ENCODE measurements at places on chromosomes 11 and 22. TPM values are rescaled to one million over a fixed set of nuclear protein-coding genes. Genes with fewer than 3 reads are reported as not detected.

Gene SCO2
- total RNA-seq = 3.5 TPM

- no peak for DNase-seq
- H3K4me3 ChIP-seq = no peak overlapping the region
- no peaks in the 10 kb centered on the region for H3K27me3 ChIP-seq
- H3K27ac ChIP-seq = no peak overlapping the region
- H3K4me1 ChIP-seq = no peaks in the 10 kb centered on the region
Measured at GRCh38 chr22:28021116-28021997, 102.3 kb upstream of the PITPNB start.

GRCh38 chr22:32476281-32477195, 1.9 kb downstream of the FBXO7 start:
- peak overlapping the region; percentile 96 for H3K4me3 ChIP-seq
- no peak for DNase-seq
- H3K27me3 ChIP-seq = no peaks in the 10 kb centered on the region
- H3K4me1 ChIP-seq = peaks cover 21% of the 10 kb centered on the region
- peak overlapping the region; percentile 99 for H3K27ac ChIP-seq
- peaks cover 3% of the 10 kb centered on the region for H3K36me3 ChIP-seq

Gene CHADL
- total RNA-seq = 3.2 TPM

Gene RIBC2
- 5.1 TPM for total RNA-seq

GRCh38 chr11:27395556-27396258, 32.7 kb upstream of the CCDC34 start:
- peak overlapping the region; percentile 43 for H3K27ac ChIP-seq
- H3K27me3 ChIP-seq = no peaks in the 10 kb centered on the region
- DNase-seq = no peak
- no peaks in the 10 kb centered on the region for H3K36me3 ChIP-seq
- H3K4me1 ChIP-seq = peaks cover 56% of the 10 kb centered on the region

DNA sequence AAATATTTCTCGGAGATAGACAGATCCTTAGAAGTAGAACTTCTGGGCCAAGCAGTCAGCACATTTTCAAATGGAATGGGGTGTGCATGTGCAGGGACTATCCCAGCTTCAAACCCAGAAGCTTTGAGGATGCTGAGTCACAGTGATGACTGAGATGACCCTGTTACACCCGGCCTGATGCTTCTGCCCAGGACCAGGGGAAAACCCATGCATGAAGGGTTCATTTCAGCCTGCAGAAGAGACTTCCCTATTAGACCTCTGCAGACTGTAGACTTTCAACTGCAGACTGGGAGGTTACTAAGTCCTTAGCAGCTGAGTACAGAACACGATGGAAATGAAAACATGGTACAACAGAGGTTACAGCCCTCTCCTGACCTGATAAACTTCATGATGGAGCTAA, 3.6 kb upstream of the OR2AT4 start:
- no peaks in the 10 kb centered on the region for H3K4me1 ChIP-seq
- H3K36me3 ChIP-seq = no peaks in the 10 kb centered on the region
- H3K4me3 ChIP-seq = no peak overlapping the region
- H3K27me3 ChIP-seq = no peaks in the 10 kb centered on the region
- H3K27ac ChIP-seq = no peak overlapping the region
- no peak for DNase-seq

Gene B4GALNT4
- total RNA-seq = 0.78 TPM

Gene APOA1
- not detected for total RNA-seq

GRCh38 chr11:65084598-65085375, 765 bp downstream of the ZFPL1 start:
- peaks cover 15% of the 10 kb centered on the region for H3K36me3 ChIP-seq
- H3K4me3 ChIP-seq = peak overlapping the region; percentile 80
- H3K4me1 ChIP-seq = peaks cover 22% of the 10 kb centered on the region
- H3K27me3 ChIP-seq = no peaks in the 10 kb centered on the region

GRCh38 chr22:23777776-23778576, 5.3 kb downstream of the MMP11 start:
- H3K27me3 ChIP-seq = no peaks in the 10 kb centered on the region
- no peak overlapping the region for H3K4me3 ChIP-seq
- no peaks in the 10 kb centered on the region for H3K4me1 ChIP-seq
- DNase-seq = no peak
- H3K36me3 ChIP-seq = no peaks in the 10 kb centered on the region

DNA sequence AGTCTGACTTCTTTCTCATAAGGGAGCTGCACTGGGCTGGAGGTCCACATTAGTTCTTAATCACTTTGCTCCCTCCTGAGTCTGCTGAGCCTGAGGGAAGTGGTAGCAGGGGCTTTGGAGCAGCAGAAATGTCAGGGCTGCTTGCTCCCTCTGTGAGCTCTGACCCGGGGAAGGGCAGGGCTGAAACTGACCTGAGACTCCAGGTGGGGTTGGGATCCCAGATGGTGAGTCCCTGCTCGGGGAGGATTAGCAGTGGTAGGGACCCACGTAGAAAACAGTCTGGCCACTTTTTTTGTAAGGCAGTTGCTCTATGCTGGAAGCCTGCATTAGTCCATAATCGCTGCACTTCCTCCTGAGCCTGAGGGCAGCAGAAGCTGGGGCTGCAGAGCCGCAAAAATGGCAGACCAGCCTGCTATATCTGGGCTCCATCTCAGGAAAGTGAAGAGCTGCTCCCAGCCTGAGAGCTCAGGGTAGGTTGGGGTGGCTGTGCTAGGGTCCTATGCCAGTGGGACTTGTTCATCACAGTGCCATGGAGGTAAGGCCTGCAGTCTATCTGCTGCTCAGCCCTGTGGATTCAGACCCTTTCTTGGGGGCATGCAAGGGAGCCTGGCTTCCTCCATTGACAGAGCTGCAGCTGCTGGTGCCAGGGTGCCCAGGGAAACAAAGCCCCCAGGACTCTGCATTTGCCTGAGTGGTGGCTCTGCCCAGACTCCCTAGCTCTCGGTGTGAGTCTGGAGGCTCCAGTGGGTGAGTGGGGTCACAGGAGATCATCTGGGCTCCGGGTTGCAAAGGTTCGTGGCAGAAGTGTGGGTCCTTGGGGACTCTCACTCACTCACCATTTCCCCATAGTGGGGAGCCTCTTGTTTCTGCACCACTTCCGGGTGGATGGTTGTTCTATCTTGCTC, 854.3 kb downstream of the LUZP2 start:
- no peak overlapping the region for H3K27ac ChIP-seq
- no peaks in the 10 kb centered on the region for H3K36me3 ChIP-seq
- no peak for DNase-seq
- no peaks in the 10 kb centered on the region for H3K4me1 ChIP-seq
- H3K27me3 ChIP-seq = no peaks in the 10 kb centered on the region

DNA sequence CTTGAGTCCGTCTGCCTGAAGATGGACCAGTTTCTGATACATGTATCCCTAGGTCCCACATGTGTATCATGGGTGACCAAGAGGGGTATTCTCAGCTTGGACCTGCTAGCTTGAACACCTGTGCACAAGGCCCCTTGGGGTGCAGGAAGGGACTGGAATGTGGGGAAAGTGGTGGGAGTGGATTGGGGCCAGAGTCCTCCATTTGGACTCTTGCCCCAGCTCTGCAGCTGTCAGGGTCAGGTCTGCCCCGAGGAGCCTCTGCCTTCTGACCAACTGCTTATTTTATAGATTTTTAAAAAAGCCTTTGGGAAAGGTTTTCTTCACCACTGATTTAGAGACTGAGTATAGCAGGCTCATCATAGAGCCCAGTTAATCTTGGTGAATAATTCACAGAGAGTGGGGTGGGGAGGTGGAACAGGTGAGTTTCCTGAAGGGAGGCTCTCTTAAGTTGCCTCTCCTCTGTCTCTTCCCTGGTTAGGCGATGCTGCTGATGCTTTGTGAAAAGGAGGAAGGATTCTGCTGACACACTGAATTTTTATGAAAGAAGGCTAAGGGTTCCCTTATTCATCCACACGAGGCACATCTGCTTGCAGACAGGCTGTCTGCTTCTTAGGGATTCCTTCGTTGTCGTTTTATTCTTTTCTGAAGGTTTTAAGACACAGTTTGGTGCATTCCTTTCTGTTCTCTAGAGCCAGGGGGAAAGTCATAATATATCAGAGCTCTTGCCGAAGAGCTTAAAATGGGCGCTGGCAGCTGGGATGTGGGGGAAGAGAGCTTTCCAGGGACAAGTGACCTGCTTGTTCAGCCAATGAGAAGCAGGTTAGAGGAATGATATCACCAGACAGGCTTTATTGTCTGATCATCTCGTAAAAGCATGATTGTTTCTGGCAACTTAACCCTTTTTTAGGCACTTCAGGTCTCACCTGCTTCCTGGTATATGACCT, 19.9 kb downstream of the TRIM44 start:
- peaks cover 9% of the 10 kb centered on the region for H3K4me1 ChIP-seq
- H3K27ac ChIP-seq = no peak overlapping the region
- H3K36me3 ChIP-seq = no peaks in the 10 kb centered on the region
- no peak for DNase-seq
- H3K27me3 ChIP-seq = no peaks in the 10 kb centered on the region

Gene APOBEC3B
- not detected for total RNA-seq

DNA sequence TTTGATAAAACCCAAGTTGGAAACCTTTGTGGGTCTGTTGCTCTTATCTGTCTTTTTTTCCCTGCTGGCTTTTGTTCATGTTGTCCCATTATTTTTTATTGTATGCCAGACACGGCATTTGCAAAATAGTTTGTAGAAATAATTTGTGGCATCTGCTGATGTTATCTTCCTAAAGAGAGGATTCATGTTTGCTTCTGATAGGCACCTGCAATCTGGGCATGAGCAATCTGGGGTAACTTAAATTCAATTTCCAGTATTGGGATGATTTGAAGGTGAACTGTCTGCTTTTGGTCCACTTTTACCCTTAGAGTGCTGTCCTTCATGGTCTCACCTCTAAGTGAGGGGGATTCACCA, 126.9 kb downstream of the CEP164 start:
- H3K4me3 ChIP-seq = no peak overlapping the region
- H3K27me3 ChIP-seq = no peaks in the 10 kb centered on the region
- no peak overlapping the region for H3K27ac ChIP-seq
- H3K36me3 ChIP-seq = no peaks in the 10 kb centered on the region
- no peak for DNase-seq
- no peaks in the 10 kb centered on the region for H3K4me1 ChIP-seq

Gene CRYBB3
- 1.8 TPM for total RNA-seq

DNA sequence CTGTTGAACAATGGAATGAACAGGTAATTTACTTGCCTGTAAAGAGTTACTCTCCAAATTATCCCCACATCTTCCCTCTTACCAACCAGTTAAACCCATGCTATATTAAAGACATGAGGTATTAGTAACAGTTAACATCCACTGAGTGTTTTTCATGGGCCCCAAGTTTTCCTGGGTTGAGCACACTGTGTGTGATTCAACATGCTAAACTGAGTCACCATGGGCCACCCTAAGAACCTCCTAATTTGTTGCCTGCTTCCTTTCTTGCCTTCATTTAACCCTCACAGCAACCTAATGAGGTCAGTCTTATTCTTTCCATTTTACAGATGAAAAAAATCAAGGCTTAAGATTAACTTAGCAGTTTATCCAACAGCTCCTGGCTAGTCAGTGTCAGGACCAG, 51.0 kb downstream of the GALNT18 start:
- DNase-seq = no peak
- peak overlapping the region; percentile 84 for H3K27ac ChIP-seq
- H3K27me3 ChIP-seq = no peaks in the 10 kb centered on the region
- H3K4me1 ChIP-seq = peaks cover 66% of the 10 kb centered on the region

DNA sequence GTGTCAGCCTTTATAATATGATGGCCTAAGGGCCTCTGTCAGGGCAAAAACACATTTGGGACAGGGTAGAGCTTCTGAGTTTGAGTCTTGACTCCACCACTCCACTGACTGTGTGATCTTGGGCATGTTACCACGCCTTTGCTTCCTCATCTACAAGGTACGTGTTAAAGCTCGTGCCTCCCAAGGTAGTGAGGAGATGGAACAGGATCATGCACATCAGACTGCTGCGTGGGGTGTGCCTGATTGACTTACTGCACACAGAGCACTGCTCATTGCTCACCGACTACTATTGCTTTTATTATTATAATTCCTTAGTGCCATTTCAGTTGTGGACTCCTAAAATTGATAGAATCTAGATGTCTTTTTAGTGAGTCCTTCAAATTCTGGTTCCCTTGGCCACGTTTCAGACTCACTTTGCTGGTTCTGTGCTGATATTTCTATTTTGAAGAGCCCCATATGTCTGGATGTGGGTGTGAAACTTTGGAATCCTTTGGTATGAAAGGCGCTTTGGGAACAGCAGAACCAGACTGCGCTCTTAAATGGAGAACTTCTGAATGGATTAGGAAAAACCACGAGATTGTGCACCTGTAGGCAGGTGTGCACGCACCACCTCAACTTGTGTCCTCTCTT, 44.1 kb upstream of the RAB1B start:
- H3K27ac ChIP-seq = no peak overlapping the region
- H3K4me3 ChIP-seq = no peak overlapping the region
- no peaks in the 10 kb centered on the region for H3K27me3 ChIP-seq
- no peak for DNase-seq

DNA sequence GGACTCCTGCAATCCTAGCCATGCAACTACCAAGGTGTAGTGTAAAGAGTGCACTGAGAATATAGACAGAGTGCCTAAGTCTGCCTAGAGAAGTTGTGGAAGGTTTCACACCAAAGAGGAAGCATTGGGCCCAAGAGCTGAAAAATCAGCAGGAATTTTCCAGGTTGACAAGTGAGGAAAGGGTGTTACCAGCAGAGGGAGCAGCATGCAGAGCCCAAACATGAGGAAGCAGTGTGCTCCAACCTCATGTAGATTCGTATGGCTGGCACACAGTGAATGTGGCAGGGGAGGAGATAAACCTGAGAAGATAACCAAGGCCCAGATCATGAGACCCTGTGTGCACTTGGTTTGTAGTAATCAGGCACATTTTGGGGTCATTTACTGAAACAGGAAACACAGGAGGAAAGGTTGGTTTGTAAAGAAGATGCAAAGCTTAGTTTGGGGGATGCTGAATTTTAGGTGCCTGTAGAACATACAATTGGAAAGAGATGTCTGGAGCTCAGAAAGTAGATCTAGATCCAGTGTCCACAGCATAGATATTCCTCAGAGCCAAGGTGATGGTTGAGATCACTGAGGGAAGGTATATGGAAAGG, 1.7 kb downstream of the HPX start:
- no peak for DNase-seq
- H3K4me3 ChIP-seq = no peak overlapping the region
- no peak overlapping the region for H3K27ac ChIP-seq
- no peaks in the 10 kb centered on the region for H3K27me3 ChIP-seq
- no peaks in the 10 kb centered on the region for H3K36me3 ChIP-seq

DNA sequence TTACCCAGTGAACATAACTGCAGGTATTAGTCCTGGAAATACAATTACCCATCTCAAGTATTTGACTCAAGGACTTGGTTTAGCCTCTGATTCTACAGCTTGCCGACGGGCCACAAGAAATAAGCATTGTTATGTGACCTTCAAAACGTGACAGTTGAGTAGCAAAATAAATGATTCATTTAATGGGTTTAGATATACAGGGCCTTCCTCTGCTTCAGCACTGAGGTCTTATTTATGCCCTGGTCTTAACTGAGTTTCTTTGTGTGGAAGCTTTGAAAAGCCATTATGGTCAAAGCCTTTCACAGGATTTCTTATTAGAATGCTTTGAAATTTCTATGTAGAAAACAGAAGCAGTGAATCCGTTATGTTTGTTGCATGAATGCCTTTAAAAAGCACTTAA, 899.2 kb upstream of the API5 start:
- DNase-seq = no peak
- H3K27me3 ChIP-seq = no peaks in the 10 kb centered on the region
- no peaks in the 10 kb centered on the region for H3K36me3 ChIP-seq
- no peaks in the 10 kb centered on the region for H3K4me1 ChIP-seq
- no peak overlapping the region for H3K27ac ChIP-seq

All from thoracic aorta (tissue), 2 donors.